Amygdala (tissue), 56 donors: ENCODE measurements at places on chromosomes 1 and 21.

- no peak for DNase-seq
Observed at GRCh38 chr1:233006541-233006973, 56.1 kb downstream of the NTPCR start.

GRCh38 chr1:192316942-192317450, at the start of gene RGS21:
RGS21 (plus strand) TSS chr1:192316992; CDS start chr1:192343037, 26,045 bp downstream.
- DNase-seq, result no peak

DNA sequence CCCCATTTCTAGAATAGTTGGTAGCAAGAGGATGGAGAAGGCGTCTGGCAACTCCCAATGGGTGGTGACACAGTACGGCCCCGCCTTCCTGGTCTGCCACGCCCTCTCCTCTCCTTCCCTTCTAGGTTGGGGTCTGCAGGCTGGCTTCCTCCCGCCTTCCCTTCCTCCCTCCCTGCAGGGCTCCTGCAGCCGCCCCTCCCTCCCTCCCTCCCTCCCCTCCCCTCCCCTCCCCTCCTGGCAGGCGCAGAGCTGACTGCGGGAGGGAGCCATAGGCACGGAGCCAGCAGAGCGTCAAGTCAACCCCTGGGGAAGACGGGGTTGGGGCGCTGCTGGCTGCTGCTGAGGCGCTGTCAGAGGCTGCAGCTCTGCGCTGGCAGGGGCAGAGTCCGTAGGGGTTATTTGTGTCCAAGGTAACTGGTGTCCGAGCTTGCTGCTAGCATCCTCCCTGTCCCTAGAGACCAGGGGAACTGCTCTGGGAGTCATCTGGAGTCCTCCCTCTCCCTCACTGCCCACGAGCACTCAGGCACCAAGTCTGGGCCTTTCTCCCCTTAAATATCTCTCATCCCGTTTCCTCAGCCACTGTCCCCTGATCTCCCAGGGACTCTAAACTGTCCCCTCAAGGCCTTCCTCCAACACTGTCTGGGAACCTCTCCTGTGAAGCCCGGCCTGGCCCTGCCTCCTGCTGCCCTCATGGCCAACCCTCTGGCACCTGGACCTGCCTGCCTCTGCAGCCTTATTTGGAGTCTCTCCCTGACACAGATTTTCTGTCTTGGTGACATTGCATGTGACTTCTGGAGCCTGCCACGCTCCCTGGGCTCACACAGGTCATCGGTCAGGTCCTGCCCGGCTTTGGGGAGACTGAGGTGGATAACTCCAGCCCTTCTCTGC, 57.4 kb upstream of the ACOT11 start:
- no peak for DNase-seq

- no peak for DNase-seq
Observed at GRCh38 chr1:210394281-210394821, 65.6 kb downstream of the HHAT start.

GRCh38 chr1:73577206-73577605, 620.8 kb downstream of the LRRIQ3 start:
- no peak for DNase-seq

DNA sequence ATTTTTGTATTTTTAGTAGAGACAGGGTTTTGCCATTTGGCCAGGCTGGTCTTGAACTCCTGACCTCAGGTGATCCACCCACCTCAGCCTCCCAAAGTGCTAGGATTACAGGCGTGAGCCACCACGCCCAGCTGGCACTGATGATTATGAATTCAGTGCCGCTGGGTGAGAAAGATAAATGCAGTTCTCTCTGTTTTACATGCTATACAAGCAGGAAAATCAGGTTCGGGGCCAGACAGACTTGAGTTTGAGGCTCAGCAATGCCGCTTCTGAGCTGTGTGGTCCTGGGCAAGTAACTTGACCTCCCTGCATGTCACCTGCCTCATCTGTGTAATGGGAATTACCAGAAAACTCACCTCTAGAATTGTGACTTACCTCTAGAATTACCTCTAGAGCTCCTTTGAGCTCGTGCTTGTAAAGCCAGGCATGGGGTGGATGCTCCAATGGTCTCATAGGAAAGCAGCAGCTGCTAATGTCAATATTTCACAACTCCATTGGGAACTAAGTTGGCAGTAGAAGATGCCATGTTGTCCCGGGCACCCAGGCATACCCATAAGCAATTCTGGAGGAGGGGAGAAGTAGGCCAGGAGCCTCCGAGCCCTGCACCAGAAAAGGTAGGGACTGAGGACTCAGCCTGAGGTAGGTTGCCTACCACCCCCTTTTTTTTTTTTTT, 119.8 kb upstream of the SLC25A33 start:
- no peak for DNase-seq

DNA sequence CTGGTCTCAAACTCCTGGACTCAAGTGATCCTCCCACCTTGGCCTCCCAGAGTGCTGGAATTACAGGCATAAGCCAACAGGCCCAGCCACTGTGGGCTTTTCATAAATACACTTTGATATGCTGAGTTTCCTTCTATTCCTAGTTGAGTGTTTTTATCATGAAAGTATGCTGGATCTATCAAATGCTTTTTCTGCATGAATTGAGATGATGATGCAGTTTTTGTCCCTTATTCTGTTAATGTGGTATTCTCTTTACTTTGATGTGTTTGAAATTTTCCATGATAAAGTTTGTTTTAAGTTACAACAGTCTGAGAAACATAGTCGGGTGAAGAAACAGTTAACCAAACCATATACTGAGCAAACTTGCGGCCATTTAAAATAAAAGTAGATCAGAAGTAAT, 24.1 kb downstream of the RNF115 start:
- no peak for DNase-seq

GRCh38 chr1:167661527-167662426, 31.7 kb downstream of the RCSD1 start:
- no peak for DNase-seq

- no peak for DNase-seq
Observed at GRCh38 chr1:43066578-43066977, 105.5 kb downstream of the EBNA1BP2 start.

GRCh38 chr1:59096501-59096900, 200.4 kb upstream of the FGGY start:
- peak; percentile 7 for DNase-seq

GRCh38 chr1:108708691-108709660, 3.7 kb upstream of the FNDC7 start:
- DNase-seq, result no peak

- DNase-seq, result no peak
Observed at GRCh38 chr1:158998037-158998780, 11.5 kb upstream of the IFI16 start.

DNA sequence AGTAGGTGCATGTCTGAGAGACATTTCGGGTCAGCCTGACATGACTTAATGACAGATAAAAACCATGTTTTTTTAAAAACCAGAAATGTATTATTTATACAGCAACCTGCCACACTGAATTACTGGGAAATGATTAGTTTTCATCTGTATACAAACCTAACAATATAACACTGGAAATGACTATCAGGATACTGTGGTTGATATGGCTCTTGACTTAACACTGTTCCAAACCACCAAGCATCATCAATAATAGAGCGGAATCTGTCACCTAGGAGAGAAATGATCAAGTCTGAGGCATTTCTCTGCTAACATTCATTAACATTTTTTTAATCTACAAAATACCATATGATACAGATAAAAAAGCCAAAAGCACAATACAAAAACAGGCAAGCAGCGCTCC, 41.7 kb upstream of the PSMG1 start:
- no peak for DNase-seq

GRCh38 chr1:10225573-10225972, 15.2 kb downstream of the KIF1B start:
- no peak for DNase-seq

DNA sequence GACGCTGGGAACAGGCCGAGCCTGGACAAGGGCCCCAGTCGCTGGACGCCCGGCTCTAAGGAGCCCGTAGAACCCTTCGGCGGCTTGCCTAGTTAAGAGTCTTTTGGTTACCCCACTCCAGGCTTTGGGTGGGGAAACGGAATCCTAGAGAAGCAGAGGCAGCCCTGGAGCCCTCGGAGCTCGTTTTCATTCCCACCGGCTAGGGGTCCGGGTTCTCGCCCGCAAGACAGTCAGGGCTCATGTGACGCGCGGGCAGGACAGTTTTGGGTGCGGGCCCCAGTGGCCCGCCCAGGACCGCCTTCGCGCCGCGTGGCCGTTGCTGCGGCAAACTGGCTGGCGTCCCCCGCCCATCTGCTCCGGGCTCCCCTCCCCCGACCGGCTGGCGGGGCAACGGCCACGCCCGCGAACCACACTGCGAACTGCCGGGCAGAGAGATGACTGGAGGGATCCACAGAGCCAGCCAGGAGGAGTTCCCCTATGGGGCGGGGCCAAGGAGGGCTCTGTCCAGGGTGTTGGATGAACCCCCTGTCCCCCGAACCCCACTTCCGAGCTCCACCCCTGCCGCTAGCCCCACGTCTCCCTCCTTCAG, 829 bp upstream of the HES2 start:
- no peak for DNase-seq

DNA sequence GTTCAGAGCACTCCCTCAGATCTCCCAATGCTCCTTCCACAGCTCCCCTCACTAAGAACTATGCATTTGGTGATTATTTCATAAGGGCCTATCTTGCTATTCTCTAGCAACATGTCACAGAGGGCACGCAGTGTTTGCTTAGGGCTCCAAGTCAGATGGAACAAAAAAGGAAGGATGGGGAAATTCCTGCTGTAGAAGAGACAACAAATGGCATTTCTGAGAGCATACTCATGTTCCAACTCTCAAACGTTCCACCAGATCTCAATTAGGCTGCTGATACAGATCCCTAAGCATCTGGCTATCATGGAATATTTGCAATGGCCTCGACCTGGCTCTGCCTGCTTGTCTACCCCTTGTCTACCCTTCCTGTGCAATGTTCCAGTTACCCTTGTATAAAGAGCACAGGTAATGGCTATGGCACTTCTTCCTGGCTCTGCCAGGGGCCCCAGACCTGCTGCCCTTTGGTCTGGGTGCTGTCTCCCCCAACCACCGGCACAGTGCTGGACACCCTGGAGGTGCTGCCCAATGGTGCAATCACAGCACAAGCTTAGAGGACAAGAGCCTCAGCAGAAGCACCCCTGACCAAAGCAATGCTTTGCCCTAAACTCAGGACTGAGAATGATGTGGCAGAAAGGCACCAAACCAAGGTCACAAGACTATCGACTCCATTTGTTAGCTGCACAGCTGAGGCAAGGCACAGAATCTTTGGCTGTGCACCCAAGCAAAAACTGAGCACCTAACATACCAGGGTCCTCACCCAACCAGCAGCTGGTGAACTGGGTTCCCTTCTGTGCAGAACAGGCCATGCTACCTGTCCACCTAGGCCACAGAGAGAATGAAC, 3.6 kb downstream of the PARP1 start:
- no peak for DNase-seq

- DNase-seq, result no peak
Observed at GRCh38 chr1:88773540-88774150, 89.6 kb downstream of the PKN2 start.

GRCh38 chr21:40625991-40626390, 221.0 kb downstream of the DSCAM start:
- no peak for DNase-seq

DNA sequence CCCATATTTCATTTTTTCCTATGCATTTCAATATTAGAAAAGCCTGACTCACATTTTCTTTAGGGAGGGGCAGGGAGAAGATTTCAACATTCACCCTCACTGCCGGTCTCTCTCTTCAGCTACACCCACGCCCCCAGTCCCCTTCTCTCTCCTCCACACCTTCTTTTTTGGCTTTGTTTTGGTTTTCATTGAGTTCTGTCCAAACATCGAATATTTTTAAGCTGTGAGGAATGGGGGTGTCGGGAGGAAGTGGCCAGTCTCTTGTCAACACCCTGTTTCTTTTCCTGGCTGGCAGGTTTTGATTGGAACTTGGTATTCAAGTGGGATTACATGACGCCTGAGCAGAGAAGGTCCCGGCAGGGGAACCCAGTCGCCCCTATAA, 177.3 kb downstream of the PGBD5 start:
- DNase-seq, result no peak

DNA sequence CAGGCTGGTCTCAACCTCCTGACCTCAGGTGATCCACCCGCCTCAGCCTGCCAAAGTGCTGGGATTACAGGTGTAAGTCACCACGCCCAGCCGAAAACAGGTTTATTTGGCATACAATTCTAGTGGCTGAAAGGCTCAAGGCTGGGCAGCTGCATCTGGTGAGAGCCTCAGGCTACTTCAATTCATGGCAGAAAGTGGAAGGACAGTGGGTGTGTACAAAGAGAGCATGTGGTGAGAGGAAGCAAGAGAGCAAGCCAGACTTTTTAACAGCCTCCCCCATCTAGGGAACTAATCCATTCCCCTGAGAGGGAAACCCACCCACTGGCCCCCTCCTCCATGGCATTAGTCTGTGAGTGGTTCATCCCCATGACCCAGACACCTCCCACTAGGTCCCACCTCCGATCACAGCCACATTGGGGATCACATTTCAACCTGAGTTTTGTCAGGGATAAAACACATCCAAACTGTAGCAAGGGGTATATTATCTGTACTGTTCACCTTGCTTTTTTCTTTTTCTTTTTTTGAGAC, 9.5 kb downstream of the BMP8A start:
- DNase-seq, result no peak

DNA sequence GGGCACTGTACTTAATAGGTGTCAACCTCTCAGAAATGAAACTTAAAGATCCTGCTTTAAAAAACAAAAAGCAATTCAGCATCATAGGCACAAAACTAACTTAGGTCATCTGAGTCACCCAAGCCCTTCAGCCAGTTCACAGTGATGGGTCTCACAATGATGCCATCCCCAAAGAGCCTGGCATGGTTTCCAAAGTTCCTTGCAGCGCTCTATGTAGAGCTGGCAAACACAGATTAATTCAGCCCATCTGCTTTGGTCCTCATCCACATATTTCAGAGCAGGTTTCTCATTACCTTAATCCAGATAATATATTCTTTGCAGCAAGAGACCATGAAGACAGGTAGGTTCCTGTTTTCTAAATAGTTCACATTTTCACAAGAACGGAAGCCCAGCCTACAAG, 14.6 kb upstream of the PLA2G2C start:
- DNase-seq, result no peak

- DNase-seq, result no peak
Observed at GRCh38 chr1:18927654-18928272, 25.4 kb upstream of the ALDH4A1 start.

DNA sequence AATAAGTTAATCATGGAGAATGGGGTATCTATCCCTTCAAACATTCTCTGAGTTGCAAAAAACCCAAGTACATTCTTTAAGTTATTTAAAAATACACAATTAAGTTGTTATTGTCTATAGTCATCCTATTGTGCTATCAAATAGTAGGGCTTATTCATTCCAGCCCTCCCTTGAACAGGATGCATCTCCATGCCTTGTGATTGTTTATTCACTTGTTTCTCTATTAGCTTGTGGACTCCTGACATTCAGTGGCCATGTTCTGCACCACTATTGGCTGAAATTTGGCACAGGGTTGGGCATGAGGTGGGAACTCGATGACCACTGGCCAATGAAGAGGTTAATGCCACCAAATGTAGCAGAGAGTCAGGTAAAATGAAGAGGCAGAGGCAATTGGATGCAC, 272.8 kb downstream of the TNR start:
- no peak for DNase-seq

- no peak for DNase-seq
Observed at GRCh38 chr1:161958425-161958824, 65.2 kb downstream of the OLFML2B start.

GRCh38 chr1:205407970-205408369, 13.9 kb downstream of the LEMD1 start:
- no peak for DNase-seq

GRCh38 chr1:229254910-229255541, 15.9 kb upstream of the RAB4A start:
- no peak for DNase-seq

GRCh38 chr1:67401443-67401842, 28.8 kb downstream of the SERBP1 start:
- no peak for DNase-seq
